Choroid plexus epithelial cell (primary cell): ENCODE measurements at places on chromosomes 16 and 17.

GRCh38 chr17:17231621-17232302, 5.2 kb downstream of the FLCN start:
- no peak for DNase-seq

DNA sequence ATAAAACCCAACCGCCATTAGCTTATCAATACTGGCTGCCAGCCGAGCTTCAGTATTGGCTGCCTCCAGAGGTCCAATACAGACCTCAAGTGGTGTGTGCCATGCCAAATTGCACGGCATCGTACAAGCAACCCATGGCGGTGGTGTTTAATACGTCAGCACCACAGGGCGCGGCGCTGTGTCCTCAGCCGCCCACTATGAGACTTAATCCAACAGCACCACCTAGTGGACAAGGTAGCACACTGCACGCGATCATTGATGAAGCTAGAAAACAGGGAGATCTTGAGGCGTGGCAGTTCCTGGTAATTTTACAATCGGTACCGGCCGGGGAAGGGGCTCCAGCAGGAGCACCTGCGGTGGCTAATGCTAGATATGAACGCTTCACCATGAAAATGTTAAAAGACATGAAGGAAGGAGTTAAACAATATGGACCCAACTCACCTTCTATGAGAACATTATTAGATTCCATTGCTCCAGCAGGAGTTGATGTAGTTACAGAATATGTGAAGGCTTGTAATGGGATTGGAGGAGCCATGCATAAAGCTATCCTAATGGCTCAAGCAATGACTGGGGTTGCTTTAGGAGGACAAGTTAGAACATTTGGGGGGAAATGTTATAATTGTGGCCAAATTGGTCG, 15.4 kb downstream of the FLYWCH1 start:
- DNase-seq, result peak; percentile 90

- DNase-seq, result no peak
Observed at GRCh38 chr17:39640591-39641031, 3.7 kb downstream of the STARD3 start.

DNA sequence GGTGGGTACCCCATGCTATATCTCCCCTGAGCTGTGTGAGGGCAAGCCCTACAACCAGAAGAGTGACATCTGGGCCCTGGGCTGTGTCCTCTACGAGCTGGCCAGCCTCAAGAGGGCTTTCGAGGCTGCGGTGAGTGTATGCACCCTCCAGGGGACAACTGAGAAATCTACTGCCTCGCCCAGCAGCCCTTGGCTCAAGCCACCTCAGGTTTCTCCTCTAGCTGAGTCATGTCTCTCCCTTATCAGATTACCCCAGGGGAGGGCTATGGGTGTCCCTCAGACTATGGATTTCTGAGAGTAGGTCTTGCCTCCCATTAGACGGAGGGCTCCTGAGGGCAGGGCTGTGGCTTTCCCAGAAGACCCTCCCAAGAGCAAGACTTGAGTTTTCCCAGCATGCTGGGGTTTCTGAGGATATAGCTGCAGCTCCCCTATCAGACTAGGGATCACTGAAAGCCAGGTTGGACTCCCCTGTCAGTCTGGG, 6.7 kb downstream of the NEK8 start:
- DNase-seq, result peak; percentile 39

DNA sequence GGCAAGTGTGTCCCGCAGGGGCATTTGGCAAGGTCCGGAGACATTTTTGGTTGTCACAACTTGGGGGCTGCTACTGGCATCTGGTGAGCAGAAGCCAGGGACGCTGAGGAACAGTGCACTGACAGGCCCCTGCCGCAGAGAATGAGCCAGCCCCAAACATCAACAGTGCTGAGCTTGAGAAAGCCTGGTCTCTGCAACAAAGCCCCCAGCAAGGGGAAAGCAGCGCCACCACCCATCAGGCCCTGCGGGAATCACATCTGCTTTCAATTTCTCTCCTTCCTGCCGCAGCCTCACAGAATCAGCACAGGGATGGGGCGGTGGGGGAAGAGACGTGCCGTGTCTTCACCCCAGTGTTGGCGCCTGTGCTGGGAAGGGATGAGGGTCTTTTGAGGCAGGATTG, 14.8 kb upstream of the PRPSAP1 start:
- peak; percentile 72 for DNase-seq

DNA sequence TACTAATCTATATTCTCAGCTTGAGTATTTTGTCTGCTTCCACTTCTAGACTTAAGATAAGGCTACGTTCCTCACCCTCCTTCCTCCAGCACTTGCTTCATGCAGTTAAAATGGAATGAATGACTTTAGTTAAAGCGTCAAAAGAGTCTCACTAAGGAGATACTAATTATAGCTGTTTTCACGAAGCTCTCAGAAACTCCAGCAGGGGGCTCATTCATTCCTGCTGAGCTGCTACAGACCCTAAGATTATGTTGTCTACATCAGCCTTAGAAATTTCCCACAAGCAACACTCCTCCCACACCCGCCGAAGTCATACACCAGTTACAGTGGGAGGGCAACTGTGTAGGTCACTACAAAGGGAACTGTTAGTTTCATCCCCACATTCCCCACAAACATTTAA, 57.0 kb upstream of the KIFC3 start:
- peak; percentile 85 for DNase-seq

DNA sequence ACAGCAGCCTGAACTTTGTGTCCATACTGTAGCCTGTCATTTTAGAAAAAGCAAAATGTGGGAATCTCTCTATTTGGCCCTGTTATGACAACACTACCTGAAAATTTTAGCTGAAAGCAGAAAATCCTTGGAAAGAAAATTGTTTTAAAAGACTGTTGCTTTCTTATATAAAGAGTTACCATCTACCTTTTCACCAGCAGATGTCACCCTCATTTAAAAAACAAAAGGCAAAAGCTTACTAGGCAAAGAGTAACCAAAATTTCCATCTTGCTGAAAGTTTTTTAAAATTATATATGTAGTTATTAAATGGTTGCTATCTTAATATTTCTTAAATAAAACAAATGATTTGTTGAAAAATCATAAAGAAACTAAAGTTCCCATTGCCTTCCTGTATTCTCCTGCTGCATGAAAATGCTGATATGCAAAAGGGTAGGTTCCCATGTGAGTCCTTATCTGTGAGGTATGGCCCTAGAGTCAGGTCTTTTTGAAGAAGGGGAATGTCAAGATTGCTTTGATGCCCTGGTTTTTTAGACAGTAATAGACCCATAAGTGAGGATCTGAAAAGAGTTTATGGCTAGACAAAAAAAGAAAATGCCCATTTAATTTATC, 61.0 kb downstream of the TNRC6C start:
- peak; percentile 71 for DNase-seq

DNA sequence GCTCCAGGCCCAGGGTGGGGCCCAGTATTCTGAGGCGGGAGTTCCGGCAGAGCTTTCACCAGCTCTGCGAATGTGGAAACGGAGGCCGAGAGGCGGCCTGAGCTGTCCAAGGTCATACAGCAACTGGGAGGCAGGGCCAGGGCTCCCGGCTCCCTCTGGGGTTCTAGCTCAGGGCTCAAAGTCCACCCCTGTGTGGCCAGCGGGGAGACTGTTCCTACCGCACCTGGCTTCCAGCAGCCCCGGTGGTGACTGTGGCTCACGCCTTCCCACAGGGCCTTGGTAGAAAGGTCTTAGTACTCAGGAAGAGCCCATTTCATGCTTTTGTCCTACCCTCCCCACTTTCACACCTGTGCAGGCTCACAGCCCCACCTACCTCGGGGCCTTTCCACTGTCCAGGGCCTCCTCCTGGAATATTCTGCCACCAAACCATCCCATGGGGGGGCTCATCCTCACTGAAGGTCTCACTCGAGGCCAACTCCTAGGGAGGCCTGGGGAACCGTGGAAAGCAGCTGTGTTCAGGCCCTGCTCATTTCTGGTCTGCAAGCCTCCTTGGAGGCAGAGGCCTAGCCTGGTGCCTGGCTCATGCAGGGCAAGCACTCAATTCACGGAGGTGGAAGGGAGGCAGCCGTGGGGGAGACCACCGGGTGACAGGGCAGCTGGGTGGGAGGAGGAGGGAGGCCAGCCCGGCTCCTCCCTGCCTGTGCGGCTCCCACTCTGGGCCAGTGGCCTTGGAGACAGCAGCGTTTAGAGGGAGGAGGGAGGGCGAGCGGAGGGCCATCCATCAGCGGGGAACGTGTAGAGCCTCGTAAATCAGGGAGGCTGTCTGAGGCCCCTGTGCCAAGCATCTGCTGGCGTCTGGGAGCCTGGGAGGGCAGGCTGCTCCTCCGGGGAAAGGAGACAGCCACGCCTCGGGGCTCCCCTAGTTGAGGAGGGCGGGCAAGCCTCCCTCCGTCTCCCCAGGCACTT, 12.7 kb upstream of the DOC2B start:
- no peak for DNase-seq

DNA sequence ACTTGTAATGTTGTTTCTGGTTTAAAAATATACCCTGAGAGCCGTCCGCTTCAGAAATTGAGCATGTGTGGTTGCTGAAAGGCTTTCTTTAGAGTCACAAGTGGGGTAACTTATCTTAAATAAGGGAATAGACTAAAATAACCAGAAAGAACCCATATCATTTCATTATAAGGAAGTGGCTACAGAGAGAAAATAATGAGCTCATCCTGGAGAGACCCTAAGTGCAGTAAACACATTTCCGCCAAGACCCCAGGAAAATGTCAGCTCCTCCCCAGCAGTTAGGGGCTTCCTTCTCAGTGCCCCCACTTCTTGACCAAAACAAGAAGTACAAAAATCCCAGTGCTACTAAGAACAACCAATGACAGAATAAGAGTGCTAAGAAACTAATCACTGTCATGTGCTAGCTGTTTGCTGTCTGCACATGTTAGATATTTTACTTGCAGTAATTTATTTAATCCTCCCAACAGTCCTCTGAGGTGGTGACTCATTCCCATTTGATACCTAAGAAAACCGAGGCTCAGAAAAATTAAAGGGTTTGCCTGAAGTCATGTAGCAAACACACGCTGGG, 83.5 kb downstream of the CDYL2 start:
- DNase-seq, result peak; percentile 23

GRCh38 chr17:71071837-71072236, 902.5 kb downstream of the KCNJ2 start:
- DNase-seq, result peak; percentile 98

- no peak for DNase-seq
Observed at GRCh38 chr17:10041916-10042588, 137.0 kb upstream of the RCVRN start.

DNA sequence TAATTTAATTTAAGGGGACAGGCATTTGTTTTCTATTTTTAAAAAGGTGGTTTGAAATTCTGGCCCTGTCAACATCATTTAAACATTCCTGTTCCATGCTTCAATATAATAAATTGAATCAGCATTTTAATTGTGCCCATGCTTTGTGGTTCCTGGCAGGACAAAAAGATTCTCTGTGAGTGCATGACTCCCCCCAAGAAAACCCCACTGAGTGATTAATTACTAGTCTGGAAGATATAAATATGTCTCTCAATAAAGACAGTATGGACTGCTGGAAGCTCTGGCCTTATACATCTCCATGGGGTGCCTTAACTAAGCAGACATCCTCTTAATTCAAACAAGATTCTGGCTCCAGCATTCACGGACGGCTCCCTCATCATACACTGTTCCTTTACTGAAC, 95.0 kb upstream of the PSMD7 start:
- no peak for DNase-seq

DNA sequence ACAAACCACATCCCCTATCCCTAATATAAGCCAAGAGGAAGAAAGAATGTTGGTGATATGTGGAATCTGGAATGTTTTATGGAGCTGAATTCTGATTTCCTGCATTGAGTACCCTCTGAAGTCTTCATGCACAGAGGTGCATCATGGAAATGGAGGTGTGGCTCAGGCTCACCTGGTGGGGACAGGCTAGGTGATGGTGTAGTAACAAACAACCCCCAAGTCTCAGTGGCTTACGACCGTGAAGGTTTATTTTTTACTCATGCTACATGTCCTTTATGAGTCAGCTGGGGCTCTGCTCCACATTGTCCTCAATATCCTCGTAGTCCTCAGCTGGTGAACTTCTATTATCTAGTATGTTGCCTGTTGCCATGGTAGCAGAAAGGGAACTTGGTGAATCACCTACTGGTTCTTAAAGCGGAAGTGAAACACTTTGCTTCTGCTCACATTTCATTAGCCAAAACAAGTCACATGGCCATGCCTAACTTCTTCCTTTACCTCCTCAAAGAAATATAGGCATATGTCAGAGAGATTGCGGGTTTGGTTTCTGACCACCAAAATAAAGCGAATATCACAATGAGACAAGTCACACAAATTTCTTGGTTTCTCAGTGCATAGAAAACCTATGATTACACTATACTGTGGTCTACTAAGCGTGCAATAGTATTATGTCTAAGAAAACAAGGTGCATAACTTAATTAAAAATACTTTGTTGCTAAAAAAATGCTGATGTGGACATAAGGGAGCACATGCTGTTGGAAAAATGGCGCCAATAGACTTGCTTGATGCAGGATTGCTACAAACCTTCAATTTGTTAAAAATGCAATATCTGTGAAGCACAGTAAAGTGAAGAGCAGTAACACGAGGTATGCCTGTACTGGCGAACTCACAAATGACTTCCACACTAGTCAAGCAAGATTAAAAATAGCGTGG, at the start of gene PMFBP1:
PMFBP1 (minus strand) TSS at position 51 of the 930 bp plus-strand sequence. CDS start 947 bp downstream, outside the sequence.
- DNase-seq, result peak; percentile 91

DNA sequence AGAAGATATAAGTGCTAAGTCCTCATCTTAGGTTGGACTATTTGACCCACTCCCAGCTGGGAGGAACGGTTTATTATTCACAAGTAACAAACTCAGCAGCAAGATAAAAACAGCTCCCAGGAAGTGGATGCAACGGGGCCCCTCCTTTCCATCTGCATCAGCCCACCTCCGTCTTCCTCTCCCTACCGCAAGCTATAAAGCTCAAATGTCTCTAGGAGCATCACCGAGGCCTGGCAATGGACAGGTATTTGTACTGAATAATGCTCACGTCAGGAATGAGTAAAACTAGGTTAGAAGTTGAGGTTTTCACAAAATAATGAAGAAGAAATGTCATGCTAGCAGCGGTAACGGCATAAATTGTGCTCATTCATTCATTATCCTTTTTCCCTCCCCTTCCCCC, 408.7 kb upstream of the PSMD7 start:
- no peak for DNase-seq

DNA sequence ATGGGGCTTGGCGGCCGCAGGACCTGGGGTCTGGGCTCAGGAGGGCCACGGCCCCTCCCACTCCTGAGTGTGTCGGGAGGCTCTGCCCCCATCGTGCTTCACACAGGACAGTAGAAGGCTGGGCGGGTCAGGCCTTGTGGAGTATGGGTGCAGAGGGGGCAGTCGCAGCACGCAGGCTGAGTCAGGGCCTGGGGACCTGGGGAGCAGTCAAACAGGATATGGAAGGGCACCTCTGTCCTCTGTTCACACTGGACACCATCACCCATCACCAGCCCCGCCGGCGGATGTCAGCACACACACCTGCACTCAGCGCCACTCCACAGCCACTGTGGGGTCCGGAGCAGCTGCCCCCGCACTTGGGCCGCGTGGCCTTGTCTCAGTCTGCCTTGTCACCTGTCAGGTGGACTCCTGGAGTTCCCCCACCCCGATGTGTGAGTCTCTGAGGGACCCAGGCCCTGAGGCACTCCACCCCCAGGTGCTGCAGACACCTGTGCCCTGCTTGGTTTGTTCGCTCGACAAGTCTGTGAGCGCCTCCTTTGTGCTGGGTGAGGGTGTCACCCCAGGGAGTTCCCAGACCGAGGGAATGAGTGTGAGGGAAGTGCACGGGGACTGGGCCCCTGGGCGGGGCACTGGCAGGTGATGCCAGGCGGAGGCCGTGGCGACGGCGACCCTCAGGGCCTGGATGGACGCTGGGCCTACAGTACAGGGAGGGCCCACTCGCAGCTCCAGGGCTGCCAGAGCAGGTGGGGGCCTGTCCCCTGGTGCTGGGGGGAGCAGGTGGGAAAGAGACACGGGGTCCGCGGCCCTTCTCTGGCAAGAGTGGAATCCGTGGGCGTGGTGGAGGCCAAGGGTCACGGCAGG, 31.7 kb downstream of the ZFPM1 start:
- DNase-seq, result no peak
